ENCODE measurements at places on chromosomes 1 and 21.
A peak's percentile ranks its signal among the peaks of the same experiment; 100 is the strongest.

DNA sequence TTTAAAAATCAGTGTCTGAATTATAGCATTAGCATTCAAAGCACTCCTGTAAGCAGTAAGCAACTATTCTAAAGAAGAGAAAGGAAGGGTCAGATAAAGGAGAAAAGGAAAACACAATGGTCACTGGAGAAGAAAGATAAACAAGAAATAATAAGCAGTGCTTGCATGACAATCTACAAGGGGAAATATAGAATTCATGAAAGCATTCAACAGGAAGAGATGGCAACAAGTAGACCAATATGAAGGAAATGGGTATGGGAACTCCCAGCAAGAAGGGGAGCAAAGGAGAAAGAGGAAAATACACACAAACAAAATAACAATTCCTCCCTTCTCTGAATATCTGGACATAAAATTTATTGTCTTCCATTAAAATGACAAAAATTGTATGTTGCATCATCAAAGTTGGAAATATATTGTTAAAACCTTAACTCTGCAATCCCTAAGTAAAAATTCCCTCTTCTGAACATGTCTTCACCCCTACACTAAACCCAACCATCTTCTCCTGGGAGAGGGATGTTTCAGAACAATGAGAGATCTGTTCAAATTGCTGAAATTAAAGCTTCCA lies 206.3 kb upstream of the SAMSN1 start:
- DNase-seq: no peak

DNA sequence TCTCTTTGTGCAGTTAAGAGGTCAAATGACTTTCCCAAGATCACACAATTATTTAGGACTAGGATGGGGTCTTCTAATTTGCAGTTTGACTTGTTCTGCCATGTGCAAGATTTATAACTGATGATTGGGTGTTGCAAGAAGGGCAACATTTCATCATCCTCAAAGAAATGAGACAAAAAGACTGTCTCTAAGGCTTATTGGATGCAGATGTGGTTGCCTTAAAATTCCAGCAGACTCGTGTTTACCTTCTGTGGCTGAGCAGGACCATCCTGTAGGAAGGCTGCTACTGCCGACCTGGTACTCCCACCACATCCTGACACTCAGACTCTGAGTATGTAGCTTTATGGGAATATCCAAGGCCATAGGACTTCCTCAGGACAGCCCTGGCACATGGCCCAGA lies 99.9 kb upstream of the SGIP1 start:
- no peak for DNase-seq

DNA sequence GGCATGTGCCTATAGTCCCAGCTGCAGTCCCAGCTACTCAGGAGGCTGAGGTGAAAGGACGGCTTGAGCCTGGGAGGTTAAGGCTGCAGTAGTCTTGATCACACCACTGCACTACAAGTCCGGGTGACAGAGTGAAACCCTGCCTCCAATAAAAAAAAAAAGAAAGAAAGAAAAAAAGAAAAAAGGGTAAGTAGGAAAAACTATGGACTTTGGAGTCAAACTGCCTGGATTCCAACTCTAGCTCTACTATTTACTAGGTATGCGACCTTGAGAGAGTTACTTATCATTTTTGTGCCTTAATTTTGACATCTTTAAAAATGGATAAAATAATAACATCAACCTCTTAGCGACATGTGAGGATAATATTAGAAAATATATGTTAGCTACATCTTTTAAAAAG lies 150.8 kb downstream of the SLC45A1 start:
- DNase-seq: no peak

DNA sequence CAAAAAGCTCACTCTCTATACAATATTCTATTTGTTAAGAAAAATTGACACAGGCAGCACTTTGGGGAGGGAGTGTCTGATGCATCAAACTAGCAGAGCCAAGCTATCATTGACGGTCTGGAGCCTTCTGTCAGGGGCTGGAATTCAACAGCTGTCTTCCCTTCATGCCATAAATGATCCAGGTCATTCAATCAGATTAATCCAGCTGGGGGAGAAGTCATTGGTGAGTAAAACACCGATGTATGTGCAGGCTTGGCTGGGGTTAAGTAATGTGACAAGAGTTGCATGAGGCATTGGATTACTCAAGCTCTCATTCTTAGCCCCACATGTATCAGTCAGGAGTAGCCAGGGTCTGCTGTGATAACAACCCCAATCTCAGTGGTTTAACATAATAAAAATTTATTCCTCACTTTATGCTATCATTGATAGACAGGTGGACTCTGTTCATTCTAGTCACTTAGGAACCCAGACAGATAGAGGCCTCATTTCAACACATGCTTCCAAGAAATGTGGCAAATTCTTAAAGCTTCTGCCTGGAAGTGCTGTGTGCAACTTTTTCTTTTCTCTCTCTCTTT lies 118.1 kb upstream of the GADD45A start:
- no peak for DNase-seq

DNA sequence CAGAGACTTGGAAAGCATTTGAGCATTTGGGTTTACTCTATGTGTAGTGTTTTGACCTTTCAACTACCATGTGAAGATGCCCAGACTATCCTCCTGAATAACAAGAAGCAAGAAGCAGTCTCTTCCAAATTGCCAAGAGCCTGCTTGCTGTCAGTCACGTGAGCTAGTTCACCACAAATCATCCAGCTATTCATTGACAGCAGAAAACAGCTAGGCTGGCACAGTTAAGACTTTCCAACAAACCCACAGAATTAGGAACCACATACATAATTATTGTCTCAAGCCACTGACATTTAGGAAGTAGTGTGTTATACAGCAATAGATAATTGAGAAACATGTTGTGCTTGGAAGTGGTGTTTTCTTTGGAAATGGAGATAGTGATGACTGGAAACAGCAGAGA lies 1652.0 kb downstream of the NCAM2 start:
- DNase-seq: no peak

GRCh38 chr1:27931759-27932158 lies 3.0 kb upstream of the SMPDL3B start:
- no peak for DNase-seq

GRCh38 chr1:92585831-92586230 lies 99.1 kb upstream of the GFI1 start:
- DNase-seq: no peak

GRCh38 chr1:110524311-110525248 lies 5.6 kb upstream of the KCNA10 start:
- peak; percentile 17 for DNase-seq

- no peak for DNase-seq
Measured at GRCh38 chr1:176193663-176194062, 13.4 kb downstream of the COP1 start.

DNA sequence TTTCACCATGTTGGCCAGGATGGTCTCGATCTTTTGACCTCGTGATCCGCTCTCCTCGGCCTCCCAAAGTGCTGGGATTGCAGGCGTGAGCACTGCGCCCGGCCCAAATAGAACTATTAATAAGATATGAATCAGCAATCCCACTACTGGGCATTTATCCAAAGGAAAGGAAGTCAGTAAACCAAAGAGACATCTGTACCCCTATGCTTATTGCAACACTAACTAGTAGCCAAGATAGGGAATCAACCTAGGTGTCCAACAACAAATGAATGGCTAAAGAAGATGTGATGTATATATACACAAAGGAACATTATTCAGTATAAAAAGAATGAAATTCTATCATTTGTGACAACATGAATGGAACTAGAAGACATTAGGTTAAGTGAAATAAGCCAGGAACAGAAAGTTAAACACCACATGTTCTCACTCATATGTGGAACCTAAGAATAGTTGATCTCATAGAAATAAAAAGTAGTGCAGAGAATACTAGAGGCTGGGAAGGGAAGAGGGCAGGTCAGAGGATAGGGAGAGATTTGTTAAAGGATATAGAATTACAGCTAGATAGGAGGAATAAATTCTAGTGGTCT lies 48.8 kb downstream of the XPR1 start:
- DNase-seq: no peak

DNA sequence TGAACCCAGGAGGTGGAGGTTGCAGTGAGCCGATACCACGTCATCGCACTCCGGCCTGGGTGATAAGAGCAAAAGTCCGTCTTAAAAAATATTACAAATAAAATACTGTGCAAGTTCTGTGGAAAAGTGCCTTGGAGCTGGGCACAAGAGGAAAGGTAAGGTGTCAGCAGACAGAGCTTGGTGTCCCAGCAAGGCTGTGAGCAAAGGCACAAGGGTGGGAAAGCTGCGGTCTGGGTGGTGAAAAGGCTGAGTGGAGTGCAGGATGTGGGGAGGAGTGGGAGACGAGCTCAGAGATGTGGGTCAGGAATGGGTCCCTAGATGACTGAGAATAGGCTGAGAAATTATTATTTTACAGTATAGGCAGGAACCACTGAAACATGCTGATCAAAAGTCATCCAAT lies 150.6 kb downstream of the RHOU start:
- no peak for DNase-seq

DNA sequence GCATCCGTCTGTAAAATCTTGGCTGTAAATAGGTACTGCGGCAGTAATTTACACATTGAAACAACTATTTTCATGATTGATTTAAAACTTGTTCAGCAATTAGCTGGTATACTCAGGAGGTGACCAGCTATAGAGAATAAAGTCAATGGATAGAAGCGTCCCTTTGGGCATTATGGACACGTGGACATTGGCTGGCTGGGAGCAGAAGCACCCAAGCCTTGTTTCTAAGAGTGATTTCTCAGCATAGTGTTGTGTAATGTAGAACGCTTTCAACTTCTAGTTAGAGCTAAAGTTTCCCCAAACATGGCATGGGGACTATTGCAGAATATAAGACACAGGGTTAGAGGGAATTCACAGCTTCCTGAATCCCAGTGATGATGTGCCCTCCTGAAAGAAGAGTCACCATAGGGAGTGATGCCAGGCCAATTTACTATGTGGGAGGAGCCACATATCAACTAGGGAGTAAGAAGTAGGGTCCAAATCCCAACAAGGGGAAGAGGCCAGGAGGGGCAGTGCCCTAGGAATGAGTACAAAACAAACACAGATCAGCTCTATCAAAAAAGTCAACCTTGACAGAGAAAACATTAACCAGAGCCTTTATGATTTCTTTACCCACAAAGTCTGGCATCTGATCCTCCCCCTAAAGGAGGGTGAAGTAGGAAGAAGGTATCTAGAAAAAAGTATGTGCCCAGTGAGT lies 92.7 kb downstream of the SUSD4 start:
- no peak for DNase-seq

DNA sequence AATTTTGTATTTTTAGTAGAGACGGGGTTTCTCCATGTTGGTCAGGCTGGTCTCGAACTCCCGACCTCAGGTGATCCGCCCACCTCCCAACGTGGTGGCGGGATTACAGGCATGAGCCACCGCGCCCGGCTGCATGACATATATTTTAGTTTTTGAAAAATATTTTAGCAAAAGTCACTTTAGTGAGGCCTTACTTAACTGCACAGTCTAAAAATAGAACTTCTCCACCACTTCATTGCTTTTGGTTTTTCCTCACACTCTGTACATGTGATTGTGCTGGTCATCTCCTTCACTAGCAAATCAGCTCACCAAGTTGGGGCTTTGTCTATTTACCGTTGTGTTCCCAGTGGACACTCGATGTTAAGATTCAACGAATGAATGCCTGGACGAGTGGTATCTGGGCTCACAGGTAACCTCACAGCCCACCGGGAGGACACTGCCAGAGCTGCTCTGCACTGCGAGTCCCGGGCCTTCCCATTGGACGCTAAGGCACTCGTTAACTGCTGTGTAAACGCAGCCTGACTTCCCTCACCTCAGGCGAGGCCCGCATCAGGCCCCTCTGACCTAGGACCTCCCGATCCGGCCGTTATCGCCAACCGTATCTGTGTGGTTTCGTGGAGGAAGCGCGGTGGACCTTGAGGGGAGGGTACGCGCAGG lies 14.0 kb upstream of the ZNF692 start:
- DNase-seq: no peak

- no peak for DNase-seq
Measured at GRCh38 chr1:233386336-233386735, 58.8 kb downstream of the MAP3K21 start.

DNA sequence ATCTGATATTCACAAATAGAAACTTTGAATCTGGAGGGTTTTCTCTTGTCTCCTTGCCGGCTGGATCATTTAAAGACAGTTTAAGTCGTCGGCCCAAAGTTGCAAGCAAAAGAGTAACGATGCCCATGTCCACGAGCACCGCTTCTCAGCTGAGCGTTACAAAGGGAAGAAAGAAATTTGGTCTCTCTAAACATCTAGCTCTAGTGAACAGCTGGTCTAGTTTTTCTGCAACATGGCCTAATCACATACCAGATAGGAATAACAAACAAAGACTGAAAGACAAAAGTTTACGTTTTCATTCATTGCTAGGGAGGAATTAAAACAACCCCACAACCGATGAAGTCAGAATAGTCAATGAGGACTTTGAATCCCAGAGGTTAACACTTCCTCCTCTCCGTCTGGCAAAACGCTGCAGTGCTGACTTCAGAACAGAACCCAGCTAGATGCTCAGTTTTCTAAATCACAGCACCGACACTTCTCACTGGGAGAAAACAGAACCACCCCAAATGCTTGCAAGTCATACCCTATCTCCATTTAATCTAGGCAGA lies 69.4 kb downstream of the NTPCR start:
- DNase-seq: no peak

GRCh38 chr1:76635784-76636183 lies 231.5 kb upstream of the ST6GALNAC5 start:
- DNase-seq: no peak

DNA sequence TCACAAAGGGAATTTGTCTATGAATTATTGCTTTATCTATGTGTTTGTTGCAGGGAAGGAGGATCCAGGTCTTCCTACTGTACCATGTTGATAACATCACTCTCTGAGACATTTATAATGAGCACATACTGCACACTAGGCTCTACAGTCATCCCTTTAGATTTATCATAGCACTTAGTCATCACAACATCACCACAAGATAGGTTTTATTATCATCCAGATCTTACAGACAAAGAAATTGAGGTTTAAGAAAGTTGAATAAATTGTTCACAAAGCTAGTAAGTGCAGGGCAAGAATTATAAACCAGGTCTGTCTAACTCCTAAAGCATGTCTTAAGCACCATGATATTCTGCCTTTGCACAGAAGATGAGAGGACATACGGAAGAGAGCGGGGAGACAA lies 121.1 kb upstream of the ST6GALNAC5 start:
- DNase-seq: no peak

- no peak for DNase-seq
Measured at GRCh38 chr1:55045430-55045829, 6.1 kb downstream of the PCSK9 start.

GRCh38 chr1:238608144-238608543 lies 717.4 kb upstream of the ZP4 start:
- no peak for DNase-seq

GRCh38 chr1:174428033-174428432 lies 19.7 kb upstream of the GPR52 start:
- no peak for DNase-seq

GRCh38 chr1:117654493-117655219 lies 48.8 kb downstream of the TENT5C start:
- DNase-seq: no peak

GRCh38 chr1:109208836-109209463 lies 4.8 kb upstream of the SARS1 start:
- DNase-seq: no peak

All from stimulated activated CD8-positive, alpha-beta memory T cell treated with anti-CD3 and anti-CD28 coated beads, Interleukin-4, amount 100 ng/mL, for 1 hour (primary cell).